ENCODE measurements at places on chromosomes 5 and 9. TPM values are rescaled to one million over a fixed set of nuclear protein-coding genes. Genes with fewer than 3 reads are reported as not detected.

PRR16 gene
- 0.48 TPM for total RNA-seq

IFNK gene
- total RNA-seq: not detected

ZNF454 gene
- total RNA-seq: 0.64 TPM

GPRIN1 gene
- total RNA-seq: 9.6 TPM

GPR151 gene
- total RNA-seq: not detected
